ENCODE measurements at places on chromosomes 11 and 22.

- no peak for DNase-seq
Observed at GRCh38 chr22:23278883-23279675, 98.8 kb downstream of the BCR start.

GRCh38 chr22:20520093-20520511 is 12.7 kb downstream of the MED15 start:
- DNase-seq = peak; percentile 45

DNA sequence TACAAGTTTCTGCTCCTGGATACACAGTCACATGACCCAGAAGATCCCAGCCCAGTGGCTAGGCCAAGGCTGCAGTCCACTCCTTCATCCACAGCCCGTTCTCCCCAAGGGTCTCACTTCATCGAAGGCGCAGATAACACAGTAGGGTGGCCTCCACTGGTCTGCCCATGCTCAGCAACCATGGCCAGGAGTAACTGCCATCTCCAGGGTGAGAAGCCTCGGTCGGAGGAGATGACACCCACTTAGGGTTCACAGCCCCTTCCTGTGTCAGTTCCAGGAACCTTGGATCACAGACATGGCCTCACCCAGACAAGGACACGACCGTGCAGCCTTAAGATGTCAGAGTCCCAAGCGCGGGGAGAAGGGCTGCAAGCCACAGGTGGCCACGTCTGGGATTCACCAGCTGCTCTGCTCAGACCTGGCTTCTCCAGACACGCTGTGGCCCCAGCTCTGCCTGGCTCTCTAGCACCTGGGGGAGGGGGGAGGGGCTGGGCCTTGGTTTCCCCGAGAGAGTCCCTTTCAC is 2.6 kb downstream of the BET1L start:
- DNase-seq = no peak

GRCh38 chr11:19506816-19507486 is 205.7 kb upstream of the NAV2 start:
- no peak for DNase-seq

- DNase-seq = no peak
Observed at GRCh38 chr11:20278727-20279126, 84.8 kb upstream of the HTATIP2 start.

- DNase-seq = no peak
Observed at GRCh38 chr11:112599856-112600533, 339.3 kb upstream of the PLET1 start.

- no peak for DNase-seq
Observed at GRCh38 chr22:19745155-19746101, 15.2 kb upstream of the TBX1 start.

DNA sequence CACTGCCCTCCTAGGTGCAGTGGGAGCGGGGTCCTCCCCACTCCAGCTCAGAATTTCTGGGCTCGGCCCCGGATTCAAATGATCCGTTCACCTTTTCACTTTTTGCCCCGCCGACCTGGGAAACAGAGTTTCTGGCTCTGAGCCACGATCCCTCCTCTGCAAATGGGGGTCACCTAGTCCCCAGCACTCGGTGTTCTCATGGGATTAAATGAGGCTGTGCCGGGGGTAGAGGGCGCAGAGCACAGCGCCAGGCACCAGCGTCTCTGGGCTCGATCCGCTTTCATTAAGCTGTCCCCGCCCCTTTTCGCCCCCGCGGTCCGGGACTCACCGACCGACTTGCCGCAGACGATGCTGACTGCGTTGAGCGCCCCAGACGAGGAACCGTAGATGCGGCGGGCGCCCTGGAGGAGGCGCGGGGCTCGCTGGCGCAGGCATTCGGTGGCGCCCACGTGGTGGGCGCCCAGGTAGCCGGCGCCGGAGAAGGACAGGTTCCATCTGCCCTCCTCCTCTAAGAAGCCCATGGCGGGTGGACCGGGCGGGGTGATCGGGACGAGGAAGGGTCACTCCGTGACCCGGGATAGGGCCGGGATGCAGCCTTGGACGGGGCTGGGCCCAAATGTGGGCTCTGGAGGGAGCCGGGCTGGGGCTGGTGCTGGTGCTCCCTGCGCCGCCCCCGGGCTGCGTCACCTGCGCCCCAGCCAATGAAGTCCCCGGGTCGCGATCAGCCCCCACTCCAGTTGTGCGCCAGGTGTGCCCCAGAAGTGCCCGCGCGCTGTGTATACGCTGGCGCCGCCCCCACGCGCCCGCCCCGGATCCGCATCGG is at the start of gene PNPLA5:
PNPLA5 (minus strand) TSS at position 654 of the 823 bp plus-strand sequence; CDS start at position 521, 133 bp downstream.
- DNase-seq = no peak

DNA sequence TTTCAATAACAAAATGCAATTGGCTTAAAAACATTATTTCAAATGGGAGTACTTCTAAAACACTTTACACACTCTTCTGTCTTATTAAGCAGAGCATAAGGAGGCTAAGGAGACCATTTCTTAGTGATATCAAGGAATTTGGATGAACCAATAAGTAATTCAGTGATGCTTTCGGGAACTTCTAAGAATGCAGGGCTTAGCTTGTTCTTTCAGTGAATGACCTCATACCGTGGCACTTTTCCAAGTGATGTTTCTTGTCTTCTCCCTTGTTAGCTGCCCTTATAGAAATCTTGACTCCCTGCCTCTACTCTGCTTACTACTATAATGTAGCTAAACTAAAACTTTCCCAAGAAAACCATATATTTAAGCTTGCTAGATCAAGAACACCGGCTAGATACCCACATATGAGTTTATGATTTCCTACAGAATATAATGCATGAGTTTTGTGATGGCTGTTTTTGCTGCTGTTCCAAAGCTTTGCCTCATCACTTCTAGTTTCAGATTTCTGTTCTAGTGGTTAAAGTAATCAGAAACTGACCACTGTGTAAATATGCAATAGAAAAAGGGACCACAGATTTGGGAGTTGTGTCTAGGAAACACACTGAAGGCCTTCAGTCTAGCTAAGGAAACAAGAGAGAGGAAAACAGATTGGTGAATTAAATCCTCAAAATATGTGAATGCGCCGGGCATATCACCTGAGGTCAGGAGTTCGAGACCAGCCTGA is 37.5 kb upstream of the STK33 start:
- DNase-seq = peak; percentile 88

DNA sequence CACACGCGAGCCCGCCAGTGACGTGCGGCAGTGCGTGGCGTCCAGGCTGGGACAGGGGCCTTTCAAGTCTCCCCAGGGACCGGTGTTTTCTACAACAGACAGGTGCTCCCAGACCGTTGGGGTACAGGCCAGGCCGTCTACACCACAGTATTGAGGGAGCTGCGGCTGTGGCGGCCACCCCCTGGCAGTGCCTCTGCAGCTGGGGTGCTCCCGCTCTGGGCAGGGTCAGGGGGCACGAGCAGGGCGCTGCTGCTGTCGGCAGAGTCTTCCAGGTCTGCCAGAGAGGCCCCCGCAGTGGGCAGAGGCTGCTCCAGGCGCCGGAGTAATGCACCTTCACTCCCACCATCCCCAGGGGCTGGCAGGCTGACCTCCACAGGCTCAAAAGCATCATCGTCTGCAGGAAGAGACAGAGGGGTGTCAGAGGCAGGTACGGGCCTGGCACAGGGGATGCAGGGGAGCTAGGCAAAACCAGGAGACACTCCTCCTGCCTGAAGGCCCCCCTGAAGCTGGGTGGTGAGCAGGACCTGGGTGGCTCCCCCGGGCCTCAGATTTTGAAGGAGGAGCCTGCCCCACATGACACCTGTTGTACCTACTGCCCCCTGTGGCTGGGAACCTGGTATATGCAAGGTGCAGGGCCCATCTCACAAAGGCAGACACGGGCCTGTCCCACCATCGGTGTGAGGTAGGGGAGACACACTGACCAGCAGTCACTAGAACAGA is 83.3 kb downstream of the DGCR2 start:
- no peak for DNase-seq

- DNase-seq = no peak
Observed at GRCh38 chr22:22945195-22945594, 57.6 kb downstream of the IGLL5 start.

GRCh38 chr22:25111579-25112517 is 87.8 kb upstream of the CRYBB3 start:
- DNase-seq = no peak

DNA sequence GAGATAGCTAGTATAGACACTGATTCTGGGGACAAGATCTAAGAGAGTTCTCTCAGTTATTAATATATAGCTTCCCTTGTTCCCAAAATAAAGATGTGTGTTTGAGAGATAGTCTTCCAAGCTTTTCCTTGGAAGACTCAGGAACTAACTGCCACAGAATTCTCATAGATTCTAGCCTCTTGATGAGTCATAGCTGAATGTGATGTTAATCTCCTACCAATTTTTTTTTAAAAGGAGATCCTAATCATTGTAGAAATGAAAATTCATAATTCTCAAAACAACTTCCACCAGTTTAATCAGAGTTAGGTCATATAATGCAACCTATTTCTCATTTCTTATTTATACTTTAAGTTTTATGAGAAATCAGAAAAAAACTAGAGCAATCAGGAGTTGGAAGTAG is 148.8 kb downstream of the JRKL start:
- DNase-seq = no peak

DNA sequence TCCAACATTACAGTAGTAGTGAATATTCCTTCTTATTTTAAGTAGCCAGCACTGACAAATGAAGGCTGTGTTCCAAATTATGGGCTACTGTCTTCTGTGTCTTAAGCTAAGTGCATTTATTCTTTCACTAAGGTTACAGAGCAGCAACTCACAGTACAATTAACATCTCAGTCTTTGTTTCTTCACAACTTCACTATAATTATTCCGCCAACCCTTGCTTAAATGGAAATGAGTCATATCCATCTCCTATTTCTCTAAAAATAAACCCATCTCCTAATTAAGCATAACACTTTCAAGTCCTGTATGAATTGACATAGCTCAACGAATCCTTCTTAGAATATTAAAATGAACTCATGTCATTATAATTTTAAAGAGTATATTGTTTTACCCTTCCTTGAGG is 6.7 kb downstream of the ETS1 start:
- no peak for DNase-seq

DNA sequence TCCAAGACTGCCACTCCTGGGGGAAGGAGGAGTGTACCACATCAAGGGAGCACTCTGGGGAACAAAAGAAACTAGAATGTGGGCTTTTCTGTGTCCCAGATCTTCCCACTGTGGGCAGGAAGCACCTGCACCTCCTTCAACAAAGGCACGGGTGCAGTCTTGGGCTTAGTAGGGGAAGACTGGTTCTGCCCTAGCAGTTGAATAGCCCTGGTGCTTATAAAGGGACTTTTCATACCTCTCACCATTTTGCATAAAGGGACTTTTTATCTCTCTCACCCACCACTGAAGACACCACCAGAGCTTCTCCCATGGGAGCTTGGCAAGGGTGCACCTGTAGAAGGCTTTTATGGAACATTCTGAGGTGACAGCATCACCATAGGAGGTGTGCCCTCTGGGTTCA is 65.8 kb upstream of the MS4A8 start:
- DNase-seq = no peak
